ENCODE measurements at places on chromosomes 1 and 21. TPM values are rescaled to one million over a fixed set of nuclear protein-coding genes. Genes with fewer than 3 reads are reported as not detected.
A peak's percentile ranks its signal among the peaks of the same experiment; 100 is the strongest.

IL19 gene
- not detected for total RNA-seq

GRCh38 chr1:112676543-112676942 lies 2.1 kb downstream of the MOV10 start:
- no peak overlapping the region for H3K4me3 ChIP-seq
- H3K27me3 ChIP-seq = no peaks in the 10 kb centered on the region
- no peak overlapping the region for H3K27ac ChIP-seq

IFNLR1 gene
- 8.1 TPM for total RNA-seq

- no peak for DNase-seq
- H3K4me3 ChIP-seq = no peak overlapping the region
- no peaks in the 10 kb centered on the region for H3K27me3 ChIP-seq
- no peak overlapping the region for H3K27ac ChIP-seq
Observed at GRCh38 chr1:10662824-10663677, 133.4 kb downstream of the CASZ1 start.

DNA sequence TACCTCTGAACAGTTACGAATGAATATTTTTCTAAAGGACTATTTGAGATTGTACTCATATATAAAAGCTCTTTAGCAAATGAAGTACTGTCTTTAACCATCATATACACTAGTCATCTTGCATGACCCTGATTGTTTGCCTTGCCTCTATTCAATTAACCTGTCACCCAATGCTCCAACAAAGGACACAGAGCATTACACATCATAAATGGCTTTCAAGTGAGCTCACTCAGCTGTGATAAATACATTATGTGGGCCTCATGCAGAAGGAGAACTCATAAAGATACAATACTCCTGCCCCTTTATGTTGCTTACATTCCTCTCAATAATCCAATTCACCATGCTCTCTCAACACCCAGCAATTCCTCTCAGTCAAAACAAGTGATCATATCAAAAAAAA lies 993.0 kb upstream of the PRMT6 start:
- H3K4me1 ChIP-seq = no peaks in the 10 kb centered on the region
- no peak for DNase-seq
- H3K4me3 ChIP-seq = no peak overlapping the region
- H3K27ac ChIP-seq = no peak overlapping the region
- no peaks in the 10 kb centered on the region for H3K36me3 ChIP-seq
- no peaks in the 10 kb centered on the region for H3K27me3 ChIP-seq

DNA sequence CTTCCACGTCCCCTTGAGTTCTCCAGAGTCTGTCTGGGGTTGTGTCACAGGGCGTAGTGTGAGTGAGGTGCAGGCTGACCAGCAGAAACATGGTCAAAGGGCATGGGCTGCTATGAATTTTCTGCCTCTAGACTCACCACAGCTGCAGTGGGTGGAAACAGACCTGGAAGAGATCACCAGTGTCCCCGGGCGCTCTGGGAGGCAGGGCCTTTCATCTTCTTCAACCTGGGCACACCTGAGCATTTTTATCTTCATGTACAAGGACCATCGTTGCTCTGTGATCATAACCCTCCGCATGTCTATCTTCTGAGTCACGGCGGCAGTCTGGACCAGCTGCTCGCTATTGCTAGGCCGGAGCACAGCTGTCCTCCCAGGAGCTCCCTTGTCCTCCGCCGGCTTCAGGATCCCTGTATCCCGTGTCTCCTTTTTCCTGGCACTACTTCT lies 29.6 kb downstream of the DEGS1 start:
- H3K4me1 ChIP-seq = peaks cover 39% of the 10 kb centered on the region
- peak overlapping the region; percentile 80 for H3K27ac ChIP-seq
- H3K4me3 ChIP-seq = no peak overlapping the region

DNA sequence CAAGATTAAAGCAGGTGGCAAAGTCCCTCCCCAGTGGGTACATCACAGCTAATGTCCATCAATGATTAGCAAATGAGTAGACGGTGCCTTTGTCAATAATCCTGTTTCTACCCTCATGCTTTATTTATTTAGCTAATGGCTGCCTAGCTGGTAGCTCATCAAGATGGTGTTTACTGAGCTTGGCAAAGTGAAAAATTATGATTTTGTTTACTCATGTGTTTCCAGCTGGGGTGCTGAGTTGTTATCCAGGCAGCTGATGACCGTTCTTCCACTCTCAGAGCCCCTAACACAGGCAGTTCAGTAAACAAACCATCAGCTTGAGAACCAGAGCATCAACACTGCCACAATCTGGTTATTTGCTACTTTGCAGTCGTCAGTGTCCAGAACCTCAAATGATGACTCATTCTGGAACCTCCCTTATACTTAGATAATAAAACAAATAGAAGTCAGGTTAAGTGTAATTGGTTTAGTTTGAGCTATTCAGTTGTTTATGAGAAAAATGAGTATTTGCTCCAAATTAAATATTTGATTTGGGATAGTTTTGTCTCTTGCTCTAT lies 163.9 kb downstream of the ST6GALNAC5 start:
- no peaks in the 10 kb centered on the region for H3K36me3 ChIP-seq
- H3K4me1 ChIP-seq = peaks cover 9% of the 10 kb centered on the region
- H3K27ac ChIP-seq = no peak overlapping the region
- no peaks in the 10 kb centered on the region for H3K27me3 ChIP-seq
- no peak for DNase-seq

DNA sequence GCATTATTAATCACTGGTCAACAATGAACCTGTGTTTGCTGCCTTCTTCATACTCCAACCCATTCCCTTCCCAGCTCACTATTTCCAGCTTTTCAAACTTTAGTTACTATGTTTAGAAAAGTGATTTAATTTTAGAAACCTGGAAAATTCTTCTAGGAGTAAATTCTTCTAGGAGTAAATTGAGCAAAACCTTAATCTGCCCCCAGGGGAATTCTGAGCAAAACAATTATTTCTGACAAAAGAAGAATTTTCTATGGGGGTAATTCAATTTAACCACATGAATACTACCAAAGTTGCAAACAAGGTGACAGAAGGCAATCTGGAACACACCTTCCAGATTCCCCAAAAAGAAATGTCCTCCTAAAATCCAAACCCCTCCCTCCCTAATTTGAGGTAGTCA lies 1.8 kb downstream of the LUZP1 start:
- no peak overlapping the region for H3K27ac ChIP-seq
- H3K4me1 ChIP-seq = peaks cover 6% of the 10 kb centered on the region
- DNase-seq = no peak
- H3K36me3 ChIP-seq = no peaks in the 10 kb centered on the region

CYP4A11 gene
- total RNA-seq = not detected

Data from PC-9 (cell line).